ENCODE measurements at places on chromosomes 12 and 14.

- DNase-seq, result peak; percentile 17
These were observed 18.6 kb upstream of the GPATCH2L start for GRCh38 chr14:76133103-76133502.

GRCh38 chr14:101109981-101110728 lies 206.6 kb upstream of the RTL1 start:
- DNase-seq, result no peak

GRCh38 chr12:101906226-101906625 lies 28.8 kb downstream of the DRAM1 start:
- DNase-seq, result no peak

GRCh38 chr14:97458661-97459579 lies 661.7 kb downstream of the VRK1 start:
- peak; percentile 88 for DNase-seq

DNA sequence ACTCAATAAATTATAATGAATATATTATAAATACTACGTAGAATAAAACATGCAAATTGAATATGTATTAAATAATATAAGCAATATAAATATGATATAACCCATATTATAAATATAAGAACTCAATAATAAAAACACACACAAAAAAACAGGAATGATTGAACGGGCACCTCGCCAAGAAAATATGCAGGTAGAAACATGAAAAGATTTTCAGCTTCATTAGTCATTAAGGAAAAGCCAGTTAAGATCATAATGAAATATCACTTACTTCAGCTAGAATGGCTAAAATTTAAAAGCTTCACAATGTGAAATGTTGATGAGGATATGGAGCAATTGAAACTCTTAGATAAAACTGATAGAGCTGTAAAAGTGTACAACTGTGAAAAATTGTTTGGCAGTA lies 17.8 kb upstream of the SEL1L start:
- DNase-seq, result no peak

GRCh38 chr12:5083955-5084849 lies 40.5 kb downstream of the KCNA5 start:
- peak; percentile 31 for DNase-seq

DNA sequence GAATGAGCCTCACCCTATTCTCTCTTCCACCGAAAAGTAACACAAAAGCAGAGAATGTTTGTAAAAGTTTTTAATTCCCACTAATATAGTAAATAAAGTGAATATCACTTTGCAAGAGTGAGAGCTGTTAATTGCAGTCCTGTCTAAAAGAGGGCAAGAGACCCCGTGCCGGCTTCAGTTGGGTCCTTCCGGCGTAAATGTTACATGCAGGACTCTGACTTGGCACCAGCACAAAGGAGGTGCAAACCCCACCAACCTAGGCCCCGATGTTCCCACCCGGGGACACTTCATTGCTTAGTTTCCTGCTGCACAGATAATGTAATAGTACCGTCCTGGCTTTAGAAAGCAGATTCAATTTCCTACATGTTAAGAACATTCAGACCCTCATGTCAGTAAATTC lies 66.0 kb upstream of the DYNC1H1 start:
- DNase-seq, result no peak

- peak; percentile 29 for DNase-seq
These were observed 37.9 kb downstream of the GCN1 start for GRCh38 chr12:120156315-120157259.

GRCh38 chr14:71488703-71489191 lies 443.5 kb upstream of the RGS6 start:
- DNase-seq, result no peak

Measured in activated CD4-positive, alpha-beta T cell treated with anti-CD3 and anti-CD28 coated beads, Interleukin-10, Interleukin-2, amounts not matched to agents 100 ng/mL and 50 ng/mL, durations not matched to agents 16 hours and 8 hours (primary cell).